ENCODE measurements at places on chromosomes 5 and 9.

GRCh38 chr5:133366438-133366837 lies 245.9 kb downstream of the FSTL4 start:
- DNase-seq = no peak

- DNase-seq = peak; percentile 69
Measured at GRCh38 chr5:170297589-170298462, at the start of gene LCP2. Gene LCP2, minus strand, starts transcription at chr5:170297777. Its CDS starts 166 bp downstream, at chr5:170297611.

GRCh38 chr9:603126-603525 lies 238.4 kb upstream of the DMRT1 start:
- DNase-seq = no peak

DNA sequence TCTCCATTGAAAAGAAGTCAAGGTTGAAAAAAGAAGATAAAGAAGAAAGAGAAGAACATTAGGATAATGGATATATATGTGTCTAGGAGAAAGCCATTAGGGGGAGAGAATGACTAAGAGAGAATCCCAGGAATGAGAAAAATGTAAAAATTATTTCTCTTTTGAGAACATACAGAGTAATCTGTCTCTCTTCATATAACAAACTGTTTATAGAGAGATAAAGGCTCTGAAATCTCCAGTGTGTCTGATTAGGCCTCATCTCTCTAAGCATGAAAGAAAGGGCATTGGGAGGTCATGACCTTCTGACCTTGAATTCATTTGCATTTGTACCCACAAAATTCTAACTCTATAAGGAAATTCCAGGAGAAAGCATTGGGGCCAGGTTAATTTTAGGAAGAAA lies 3.5 kb upstream of the MPDZ start:
- no peak for DNase-seq

- DNase-seq = no peak
Measured at GRCh38 chr5:77397686-77398292, 94.3 kb downstream of the WDR41 start.

DNA sequence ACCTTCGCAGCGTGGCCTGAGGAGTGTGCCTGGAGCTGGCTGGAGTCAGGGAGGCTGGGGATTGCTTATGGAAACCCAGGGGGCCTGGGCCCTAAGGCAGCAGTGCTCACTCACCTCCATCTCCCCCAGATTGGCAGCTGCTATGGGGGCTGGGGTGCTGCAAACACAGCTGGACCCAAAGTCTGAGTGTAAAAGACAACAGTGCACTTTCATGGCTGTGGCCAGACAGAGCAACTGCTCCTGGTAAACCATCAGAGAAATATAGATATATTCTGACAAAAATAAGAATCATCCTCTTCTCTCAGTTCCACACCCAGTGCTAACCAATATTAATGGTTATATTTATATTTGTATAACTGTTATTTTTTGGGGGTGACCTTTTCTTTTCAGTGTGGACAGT lies 123.9 kb downstream of the TENT4A start:
- no peak for DNase-seq

GRCh38 chr9:3628239-3628638 lies 102.4 kb upstream of the RFX3 start:
- no peak for DNase-seq

- no peak for DNase-seq
Measured at GRCh38 chr5:112077180-112077579, 320.2 kb upstream of the NREP start.

DNA sequence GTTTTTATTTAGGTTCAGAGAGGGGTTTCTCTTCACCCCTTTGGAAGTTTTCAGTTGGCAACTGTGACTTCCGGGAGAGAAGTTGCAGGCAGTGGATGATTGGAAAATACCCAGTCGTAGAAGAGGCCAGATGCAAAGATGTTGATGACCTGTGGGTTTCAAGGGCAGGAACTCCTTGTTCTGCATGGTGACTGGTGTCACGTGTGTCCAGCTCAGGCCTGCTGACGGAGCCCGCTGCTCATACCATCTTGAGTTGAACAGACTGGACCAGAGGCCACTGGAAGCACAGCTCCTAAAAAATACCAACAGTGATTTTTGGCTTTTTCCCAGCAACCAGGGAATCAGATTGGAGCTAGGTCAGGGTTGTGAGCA lies 243.9 kb upstream of the KLF4 start:
- DNase-seq = no peak

DNA sequence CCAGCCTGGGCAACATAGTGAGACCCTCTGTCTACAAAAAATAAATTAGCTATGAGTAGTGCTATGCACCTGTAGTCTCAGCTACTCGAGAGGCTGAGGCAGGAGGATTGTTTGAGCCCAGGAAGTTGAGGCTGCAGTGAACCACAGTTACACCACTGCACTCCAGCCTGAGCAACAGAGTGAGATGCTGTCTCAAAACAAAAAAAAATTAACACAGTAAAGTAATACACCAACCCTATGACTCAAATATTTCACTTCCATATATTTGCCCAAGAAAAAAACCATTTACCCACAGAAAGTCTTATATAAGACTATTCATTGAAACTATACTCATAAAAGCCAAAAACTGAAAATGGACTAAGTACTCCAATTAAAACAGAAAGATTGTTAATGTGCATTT lies 16.2 kb downstream of the SMIM23 start:
- no peak for DNase-seq

GRCh38 chr5:32600054-32600622 lies 14.8 kb downstream of the SUB1 start:
- DNase-seq = no peak

GRCh38 chr9:92611621-92612285 lies 58.2 kb downstream of the IPPK start:
- DNase-seq = no peak

DNA sequence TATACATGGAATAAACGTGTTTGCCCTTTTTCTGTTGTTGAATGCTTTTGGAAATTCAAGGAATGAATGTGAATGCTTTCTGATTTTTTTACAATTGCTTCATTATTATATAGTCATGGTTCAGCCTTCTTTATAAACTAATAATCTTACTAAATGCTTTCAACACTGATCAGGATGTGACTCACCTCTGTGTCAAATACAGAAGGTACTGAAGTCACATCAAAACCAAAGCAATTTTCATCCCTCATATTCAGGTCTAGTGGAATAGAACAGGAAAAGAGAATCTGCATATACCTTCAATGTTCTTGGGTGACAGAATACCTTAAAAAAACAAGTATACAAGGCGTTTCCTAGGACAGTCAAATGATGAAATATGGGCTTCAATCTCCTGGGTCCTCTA lies 170.7 kb downstream of the PDE4D start:
- DNase-seq = no peak

GRCh38 chr9:33135470-33135958 lies 31.6 kb downstream of the B4GALT1 start:
- DNase-seq = no peak

DNA sequence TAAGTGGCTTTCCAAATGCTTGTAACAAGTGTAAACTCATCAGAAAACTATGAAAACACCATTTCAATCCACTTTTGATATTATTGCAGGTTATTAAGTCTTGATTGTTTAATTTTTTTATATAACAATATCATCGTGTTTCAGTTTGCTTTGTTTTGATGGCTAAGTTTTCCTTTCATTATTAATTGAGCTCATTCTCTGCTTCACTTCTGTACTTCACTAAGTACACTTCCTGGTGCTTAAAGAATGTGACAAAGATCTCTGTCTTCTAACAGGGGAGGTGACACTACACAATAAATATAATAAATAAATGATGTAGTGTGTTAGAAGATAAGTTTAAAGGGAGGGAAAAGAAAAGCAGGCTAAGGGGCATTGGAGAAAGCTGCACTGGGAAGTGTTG lies 13.0 kb upstream of the RAD23B start:
- no peak for DNase-seq

- peak; percentile 70 for DNase-seq
Measured at GRCh38 chr5:55903121-55903701, 52.1 kb downstream of the IL31RA start.

DNA sequence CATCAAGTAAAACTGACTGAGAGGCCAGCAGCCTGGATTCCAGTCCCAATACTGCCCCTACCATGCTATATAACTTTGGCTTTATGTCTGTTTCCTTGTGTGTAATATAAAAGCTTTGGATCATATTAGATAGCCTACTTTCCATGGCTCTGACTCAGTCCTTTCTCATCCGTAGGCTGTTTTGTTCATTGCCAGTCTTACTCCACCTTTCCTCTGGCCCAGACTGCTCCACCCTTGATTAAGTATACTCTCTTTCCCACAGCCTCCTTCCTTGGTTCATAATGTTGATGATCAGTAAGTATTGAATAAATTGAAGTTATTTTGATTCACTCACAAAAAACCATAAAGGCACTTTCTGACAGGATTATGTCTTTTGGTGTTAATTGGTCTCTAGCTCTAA lies 1.5 kb upstream of the MRPS30 start:
- no peak for DNase-seq

- DNase-seq = no peak
Measured at GRCh38 chr5:181047921-181048320, 7.9 kb downstream of the BTNL9 start.

DNA sequence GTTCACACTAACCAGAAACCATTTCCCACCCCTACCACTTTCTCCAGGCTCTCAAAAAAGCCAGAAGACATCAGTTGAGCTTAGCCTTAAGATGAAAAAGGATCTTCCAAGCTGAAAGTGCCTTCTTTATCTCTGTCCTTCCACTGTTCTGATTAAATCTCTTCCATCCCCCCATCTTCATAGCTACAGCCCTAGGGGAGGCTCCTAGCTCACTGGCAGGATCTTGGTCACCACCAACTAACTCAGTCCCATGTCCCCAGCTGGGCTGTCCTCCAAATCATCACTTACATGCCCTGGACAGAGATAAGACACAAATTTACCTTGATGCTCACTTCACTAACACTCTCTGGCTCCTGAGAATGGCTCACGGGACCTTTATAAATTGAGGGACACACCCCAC lies 14.3 kb downstream of the LCP2 start:
- DNase-seq = no peak

- DNase-seq = no peak
Measured at GRCh38 chr5:179343719-179344430, 1.4 kb downstream of the ADAMTS2 start.

GRCh38 chr5:141809380-141810096 lies 68.7 kb downstream of the PCDH1 start:
- no peak for DNase-seq

- no peak for DNase-seq
Measured at GRCh38 chr5:54159153-54159892, 151.1 kb downstream of the ARL15 start.

DNA sequence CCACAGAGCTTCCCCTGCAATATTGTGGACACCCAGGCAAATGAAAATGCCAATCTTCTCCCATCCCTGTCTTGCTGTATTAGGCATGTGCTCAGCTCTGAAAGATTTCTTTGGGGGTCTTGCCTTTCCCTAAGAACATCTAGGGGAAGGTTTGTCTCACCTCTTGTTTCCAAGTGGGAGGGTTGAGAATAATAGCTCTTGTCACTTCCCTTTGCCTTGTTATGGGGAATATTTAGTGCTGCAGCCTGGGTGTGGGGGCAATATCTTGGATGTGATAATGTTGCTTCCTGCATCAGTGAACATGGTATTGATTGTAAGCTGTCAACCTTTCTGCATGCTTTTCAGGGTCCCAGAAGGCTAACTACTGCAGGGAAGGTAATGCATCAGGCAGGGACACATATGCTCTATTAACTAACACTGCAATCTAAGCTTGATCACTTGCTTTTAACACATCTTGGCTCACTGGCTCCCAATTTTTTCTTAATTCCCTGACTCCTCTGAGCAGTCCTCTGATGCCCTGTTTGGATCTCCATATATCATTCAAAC lies 66.1 kb upstream of the GPR151 start:
- DNase-seq = no peak

DNA sequence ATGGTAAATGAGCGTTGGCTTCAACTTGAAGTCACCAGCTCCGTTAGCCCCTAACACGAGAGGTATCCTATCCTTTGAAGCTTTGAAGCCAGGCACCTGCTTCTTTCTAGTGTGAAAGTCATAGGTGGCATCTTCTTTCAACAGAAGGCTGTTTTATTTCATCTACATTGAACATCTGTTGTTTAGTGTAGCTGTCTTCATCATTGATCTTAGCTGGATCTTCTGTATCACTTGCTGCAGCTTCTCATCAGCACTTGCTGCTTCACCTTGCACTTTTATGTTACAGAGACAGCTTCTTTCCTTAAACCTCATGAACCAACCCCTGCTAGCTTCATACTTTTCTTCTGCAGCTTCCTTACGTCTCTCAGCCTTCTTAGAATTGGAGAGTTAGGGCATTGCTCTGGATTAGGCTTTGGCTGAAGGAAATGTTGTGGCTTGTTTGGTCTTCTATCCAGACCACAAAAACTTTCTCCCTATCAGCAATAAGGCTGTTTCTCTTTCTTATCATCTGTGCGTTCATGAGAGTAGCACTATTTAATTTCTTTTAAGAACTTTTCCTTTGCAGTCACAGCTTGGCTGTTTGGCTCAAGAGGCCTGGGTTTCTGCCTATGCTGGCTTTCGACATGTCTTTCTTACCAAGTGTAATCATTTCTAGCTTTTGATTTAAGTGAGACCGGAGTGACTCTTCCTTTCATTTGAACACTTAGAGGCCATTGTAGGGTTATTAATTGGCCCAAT lies 47.2 kb downstream of the PCSK5 start:
- no peak for DNase-seq

- no peak for DNase-seq
Measured at GRCh38 chr9:134324359-134325095, 1.7 kb upstream of the RXRA start.

- DNase-seq = no peak
Measured at GRCh38 chr9:70761139-70761670, 346.7 kb upstream of the KLF9 start.

All from CD4-positive, alpha-beta T cell treated with Interleukin-12 subunit alpha and Interleukin-12 subunit beta, for 1 hour (primary cell).